CD4-positive, alpha-beta T cell treated with Interleukin-2 at 100 ng/mL for 4 hours (primary cell): ENCODE measurements at places on chromosomes 16 and 17.

GRCh38 chr17:82457073-82457928, 1.2 kb upstream of the NARF start:
- no peak for DNase-seq

GRCh38 chr16:80557037-80557436, 16.2 kb downstream of the DYNLRB2 start:
- DNase-seq: no peak

GRCh38 chr16:870856-871561, 70.5 kb upstream of the GNG13 start:
- no peak for DNase-seq

DNA sequence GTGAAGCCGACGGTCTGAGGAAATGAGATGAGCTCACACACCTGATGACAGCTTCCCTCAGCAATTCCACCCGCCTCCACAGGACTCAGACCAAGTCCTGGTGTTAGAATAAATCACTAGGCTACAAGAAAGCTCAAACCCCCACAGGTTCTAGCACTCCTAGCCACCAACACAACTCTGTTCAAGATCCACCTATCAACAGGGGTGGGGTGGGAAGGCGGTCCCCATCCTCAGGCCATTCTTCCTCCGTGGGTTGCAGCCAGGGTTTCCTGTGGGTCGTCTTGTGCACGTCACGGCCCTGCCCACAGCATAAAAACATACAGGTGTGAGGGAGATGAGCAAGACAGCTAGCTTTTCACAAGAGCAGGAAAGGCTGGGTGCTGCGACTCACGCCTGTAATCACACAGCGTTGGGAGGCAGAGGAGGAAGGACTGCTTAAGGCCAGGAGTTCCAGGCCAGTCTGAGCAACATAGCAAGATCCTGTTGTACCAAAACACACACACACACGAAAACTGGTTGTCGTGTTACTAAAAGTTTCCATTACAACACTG, 81.1 kb downstream of the ANKRD11 start:
- DNase-seq: peak; percentile 67

GRCh38 chr17:78672871-78673371, 95.7 kb upstream of the DNAH17 start:
- no peak for DNase-seq

GRCh38 chr17:74842599-74843351, 16.9 kb downstream of the GRIN2C start:
- DNase-seq: no peak

- peak; percentile 74 for DNase-seq
These were observed 27.2 kb downstream of the CLEC16A start for GRCh38 chr16:10971560-10971961.

- DNase-seq: no peak
These were observed 53.3 kb upstream of the FASN start for GRCh38 chr17:82151106-82151957.

DNA sequence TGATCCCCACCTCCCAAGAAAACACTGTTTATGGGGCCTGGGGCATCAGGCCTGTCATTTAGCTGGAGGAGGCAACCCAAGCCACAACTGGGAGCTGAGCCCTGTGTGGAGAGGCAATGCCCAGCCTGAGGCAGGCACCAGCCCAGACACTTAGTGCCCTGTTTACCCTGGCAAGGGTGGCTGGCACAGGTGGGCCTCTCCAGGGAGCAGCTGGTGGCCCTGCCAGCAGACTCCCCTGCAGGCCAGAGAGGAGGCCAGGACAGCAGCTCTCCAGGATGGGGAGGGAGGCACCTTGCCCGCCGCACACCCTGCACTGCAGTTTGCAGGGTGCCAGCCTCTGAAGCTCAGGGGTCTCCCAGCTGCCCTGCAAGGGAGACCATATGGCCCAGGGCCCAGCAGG, 9.1 kb upstream of the TMEM92 start:
- no peak for DNase-seq

- no peak for DNase-seq
These were observed 248.9 kb downstream of the SHISA9 start for GRCh38 chr16:13150181-13150885.

GRCh38 chr16:68040506-68041288, 17.6 kb downstream of the DUS2 start:
- DNase-seq: peak; percentile 92

DNA sequence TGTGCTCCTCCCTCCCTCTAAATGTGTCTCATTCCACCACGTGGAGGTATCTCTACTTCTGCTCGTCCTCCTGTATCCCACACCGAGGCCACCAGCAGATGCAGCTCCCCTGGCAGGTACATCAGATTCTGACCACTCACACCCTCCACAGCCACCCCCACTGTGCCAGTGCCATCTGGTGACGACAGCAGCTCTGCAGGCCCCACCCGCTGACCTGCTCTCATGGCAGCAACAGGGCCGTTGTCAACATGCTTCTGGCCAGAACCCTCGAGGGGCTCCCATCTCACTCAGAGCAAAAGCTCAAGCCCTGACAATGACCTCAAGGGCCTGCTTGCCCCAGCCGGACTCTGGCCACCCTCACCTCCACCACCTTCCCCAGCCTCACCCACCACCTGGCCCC, 93.4 kb downstream of the AMFR start:
- no peak for DNase-seq
